ENCODE measurements at places on chromosomes 2 and 18. TPM values are rescaled to one million over a fixed set of nuclear protein-coding genes. Genes with fewer than 3 reads are reported as not detected.
A peak's percentile ranks its signal among the peaks of the same experiment; 100 is the strongest.

DNA sequence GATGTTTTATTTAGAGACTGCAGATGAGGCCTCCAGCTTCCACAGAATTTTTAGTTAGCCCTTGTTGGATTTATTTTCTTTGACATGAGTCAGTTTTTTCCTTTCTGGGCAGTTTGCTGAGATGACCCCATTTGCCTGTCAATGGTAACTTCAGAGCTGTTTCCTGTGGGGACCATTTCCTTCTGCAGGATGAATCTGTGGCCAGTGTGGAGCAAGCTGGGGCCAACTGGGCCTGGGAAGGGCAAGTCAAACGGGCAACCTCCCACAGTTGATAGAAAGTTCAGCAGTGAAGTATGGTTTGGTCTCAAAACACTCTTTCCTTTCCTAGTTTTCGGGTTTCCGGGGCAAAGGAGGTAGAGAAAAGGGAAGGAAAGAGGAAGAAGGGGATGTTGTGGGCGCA, 291.4 kb upstream of the NRP2 start:
- no peaks in the 10 kb centered on the region for H3K36me3 ChIP-seq
- H3K4me1 ChIP-seq: no peaks in the 10 kb centered on the region
- H3K27ac ChIP-seq: no peak overlapping the region
- H3K27me3 ChIP-seq: peaks cover 5% of the 10 kb centered on the region
- no peak overlapping the region for H3K4me3 ChIP-seq

- no peak for DNase-seq
- H3K27me3 ChIP-seq: no peaks in the 10 kb centered on the region
- H3K36me3 ChIP-seq: no peaks in the 10 kb centered on the region
- H3K4me1 ChIP-seq: no peaks in the 10 kb centered on the region
Observed at GRCh38 chr2:62928015-62928414, 122.6 kb upstream of the OTX1 start.

DNA sequence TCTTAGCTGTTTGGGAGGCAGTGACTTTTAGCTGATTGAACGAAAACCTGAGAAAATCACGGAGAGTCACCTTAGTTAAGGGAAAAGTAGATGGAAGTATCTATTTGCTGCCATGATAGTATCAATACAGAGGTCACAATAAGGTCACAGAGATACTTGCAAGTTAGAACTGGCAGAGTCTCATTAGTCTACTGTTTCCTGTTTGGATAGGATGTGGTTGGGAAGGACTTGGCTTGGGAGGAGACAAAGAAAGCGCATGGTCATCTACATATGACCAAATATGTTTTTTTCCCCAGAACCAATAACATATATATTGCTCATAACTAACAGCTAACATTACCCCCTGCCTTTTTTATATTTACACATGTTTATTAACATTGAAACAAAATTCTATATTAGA, 78.4 kb upstream of the AQP4 start:
- H3K27me3 ChIP-seq: no peaks in the 10 kb centered on the region
- H3K27ac ChIP-seq: no peak overlapping the region
- no peak for DNase-seq
- no peaks in the 10 kb centered on the region for H3K4me1 ChIP-seq
- H3K36me3 ChIP-seq: no peaks in the 10 kb centered on the region

DNA sequence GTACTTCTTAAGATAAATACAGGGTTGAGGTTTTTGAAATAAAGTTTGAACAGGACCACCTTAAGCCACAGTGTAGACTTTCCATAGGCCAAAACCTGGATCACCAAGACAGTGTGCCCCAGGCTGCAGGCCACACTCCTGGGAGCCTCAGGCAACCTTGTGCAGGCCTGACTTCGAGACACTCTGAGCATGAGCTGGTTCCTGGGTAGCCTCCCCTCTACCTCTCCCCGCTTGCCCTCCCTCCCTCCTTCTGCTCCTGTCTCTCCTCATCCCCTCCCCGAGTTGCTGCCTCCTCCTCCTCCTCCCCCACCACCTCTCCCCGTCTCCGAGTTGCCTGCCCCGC, 10.6 kb upstream of the PROC start:
- H3K4me3 ChIP-seq: peak overlapping the region; percentile 82
- DNase-seq: no peak
- H3K36me3 ChIP-seq: no peaks in the 10 kb centered on the region

DNA sequence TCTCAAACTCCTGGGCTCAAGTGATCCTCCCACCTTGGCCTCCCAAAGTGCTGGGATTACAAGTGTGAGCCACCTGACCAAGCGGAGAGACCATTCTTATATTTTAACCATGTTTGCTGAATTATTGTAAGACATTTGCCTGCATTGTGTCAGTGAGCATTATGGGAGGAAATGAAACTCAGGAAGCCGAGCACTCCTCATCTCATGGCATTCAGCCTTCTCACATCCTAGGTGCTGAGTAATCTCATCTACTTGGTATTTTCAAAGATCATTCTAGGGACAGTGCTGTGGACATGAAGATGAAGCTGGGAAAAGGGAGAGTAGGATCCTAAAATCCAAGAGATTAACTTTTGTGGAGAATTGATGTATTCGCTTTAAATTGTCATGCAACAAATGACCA, 66.1 kb downstream of the NAPG start:
- DNase-seq: no peak
- H3K4me3 ChIP-seq: no peak overlapping the region
- no peaks in the 10 kb centered on the region for H3K27me3 ChIP-seq
- H3K36me3 ChIP-seq: peaks cover 3% of the 10 kb centered on the region
- H3K4me1 ChIP-seq: no peaks in the 10 kb centered on the region

- no peak for DNase-seq
- no peak overlapping the region for H3K27ac ChIP-seq
- H3K36me3 ChIP-seq: no peaks in the 10 kb centered on the region
- peaks cover 5% of the 10 kb centered on the region for H3K27me3 ChIP-seq
- H3K4me1 ChIP-seq: no peaks in the 10 kb centered on the region
- no peak overlapping the region for H3K4me3 ChIP-seq
Observed at GRCh38 chr2:152861349-152861942, 143.0 kb downstream of the ARL6IP6 start.

- H3K27me3 ChIP-seq: no peaks in the 10 kb centered on the region
- peak; percentile 68 for DNase-seq
- peaks cover 37% of the 10 kb centered on the region for H3K4me1 ChIP-seq
Observed at GRCh38 chr2:9800975-9801726, 42.1 kb upstream of the TAF1B start.

DNA sequence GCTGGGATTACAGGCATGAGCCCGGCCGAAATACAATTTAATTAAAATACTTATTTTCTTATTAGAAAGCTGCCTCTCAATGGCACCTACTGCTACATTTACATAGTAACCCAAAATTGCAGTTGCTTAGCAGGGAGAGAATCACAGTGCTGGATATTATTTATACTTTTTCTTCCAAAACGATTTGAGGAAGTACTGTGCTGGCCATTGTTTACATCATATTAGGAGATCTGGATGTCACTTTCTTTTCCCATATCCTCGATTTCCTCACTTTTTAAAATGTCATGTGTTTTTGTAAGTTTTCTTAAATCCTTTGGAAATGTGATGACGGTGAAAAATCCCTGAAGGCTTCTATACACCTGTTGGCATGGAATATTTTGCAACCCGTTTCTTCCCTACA, 3.4 kb upstream of the SP3 start:
- no peaks in the 10 kb centered on the region for H3K36me3 ChIP-seq
- DNase-seq: no peak
- H3K4me1 ChIP-seq: peaks cover 9% of the 10 kb centered on the region

DNA sequence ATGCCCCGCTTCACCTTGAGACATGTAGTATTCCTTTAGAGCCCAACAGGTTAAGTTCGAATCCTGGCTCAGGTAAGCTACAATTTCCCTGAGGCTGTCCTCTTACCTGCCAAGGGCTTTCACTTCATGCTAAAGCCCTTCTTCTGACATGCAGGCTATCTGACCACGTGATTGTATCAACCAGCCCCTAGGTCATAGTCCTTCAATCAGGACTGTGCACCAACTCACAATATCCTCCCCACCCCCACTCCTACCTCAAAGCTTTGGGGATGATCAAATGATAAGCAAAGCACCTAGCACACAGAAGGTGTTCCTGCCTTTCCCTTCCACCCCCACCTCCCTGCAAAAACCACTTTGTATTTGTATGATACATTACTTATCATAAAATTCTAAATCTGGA, 78.9 kb downstream of the AAK1 start:
- DNase-seq: no peak
- peaks cover 72% of the 10 kb centered on the region for H3K4me1 ChIP-seq
- H3K27ac ChIP-seq: peak overlapping the region; percentile 88

- no peak overlapping the region for H3K27ac ChIP-seq
- peaks cover 11% of the 10 kb centered on the region for H3K27me3 ChIP-seq
- H3K4me1 ChIP-seq: no peaks in the 10 kb centered on the region
Observed at GRCh38 chr18:55461848-55462247, 126.1 kb downstream of the TCF4 start.

GRCh38 chr2:221422516-221423209, 149.4 kb downstream of the EPHA4 start:
- no peak for DNase-seq
- H3K36me3 ChIP-seq: peaks cover 6% of the 10 kb centered on the region
- peaks cover 14% of the 10 kb centered on the region for H3K4me1 ChIP-seq
- peak overlapping the region; percentile 27 for H3K27ac ChIP-seq

DNA sequence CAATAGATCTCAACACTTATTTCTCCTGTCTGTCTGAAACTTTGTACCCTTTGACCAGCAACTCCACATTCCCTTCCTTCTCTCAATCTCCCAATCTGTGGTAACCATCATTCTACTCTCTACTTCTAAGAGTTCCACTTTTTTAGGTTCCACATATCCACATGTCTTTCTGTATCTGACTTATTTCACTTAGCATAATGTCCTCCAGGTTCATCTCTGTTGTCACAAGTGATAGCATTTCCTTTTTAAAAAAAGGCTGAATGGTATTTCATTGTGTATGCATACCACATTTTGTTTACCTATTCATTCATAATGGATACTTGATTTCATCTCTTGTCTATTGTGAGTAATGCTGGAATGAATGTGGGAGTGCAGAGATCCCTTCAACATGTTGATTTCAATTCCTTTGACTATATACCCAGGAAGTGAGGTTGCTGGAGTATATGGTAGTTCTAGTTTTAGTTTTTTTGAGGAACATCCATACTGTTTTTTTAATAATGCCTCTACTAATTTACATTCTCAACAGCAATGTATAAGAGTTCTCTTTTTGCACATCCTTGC, 18.8 kb upstream of the MMADHC start:
- H3K27me3 ChIP-seq: peaks cover 8% of the 10 kb centered on the region
- H3K4me3 ChIP-seq: no peak overlapping the region
- H3K27ac ChIP-seq: no peak overlapping the region

GRCh38 chr2:36484454-36484853, 113.5 kb downstream of the FEZ2 start:
- no peak for DNase-seq
- no peak overlapping the region for H3K27ac ChIP-seq
- no peak overlapping the region for H3K4me3 ChIP-seq
- H3K4me1 ChIP-seq: no peaks in the 10 kb centered on the region
- H3K27me3 ChIP-seq: no peaks in the 10 kb centered on the region

GRCh38 chr2:47024046-47024445, 108.4 kb upstream of the MCFD2 start:
- peaks cover 12% of the 10 kb centered on the region for H3K36me3 ChIP-seq
- no peak for DNase-seq
- H3K4me1 ChIP-seq: peaks cover 7% of the 10 kb centered on the region
- H3K4me3 ChIP-seq: no peak overlapping the region
- peak overlapping the region; percentile 69 for H3K27ac ChIP-seq
- no peaks in the 10 kb centered on the region for H3K27me3 ChIP-seq

- peaks cover 23% of the 10 kb centered on the region for H3K27me3 ChIP-seq
- DNase-seq: no peak
- H3K27ac ChIP-seq: no peak overlapping the region
- no peak overlapping the region for H3K4me3 ChIP-seq
- no peaks in the 10 kb centered on the region for H3K4me1 ChIP-seq
- H3K36me3 ChIP-seq: no peaks in the 10 kb centered on the region
Observed at GRCh38 chr2:172817411-172817810, 81.8 kb downstream of the RAPGEF4 start.

DNA sequence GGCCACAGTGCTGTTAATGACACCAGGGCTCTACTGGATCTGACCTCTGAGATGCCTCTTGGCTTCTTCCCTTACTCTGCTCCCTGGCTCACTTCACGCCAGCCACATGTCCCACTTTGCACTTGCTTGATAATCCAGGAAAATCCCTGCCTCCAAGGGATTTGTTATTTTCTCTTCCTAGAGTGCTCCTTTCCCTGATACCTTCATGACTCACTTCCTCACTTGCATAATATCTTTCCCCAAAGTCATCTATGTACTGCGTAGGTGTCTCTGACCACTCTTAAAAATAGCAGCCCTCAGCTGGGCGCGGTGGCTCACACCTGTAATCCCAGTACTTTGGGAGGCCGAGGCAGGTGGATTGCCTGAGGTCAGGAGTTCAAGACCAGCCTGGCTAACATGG, 572.3 kb downstream of the PLCL1 start:
- no peak for DNase-seq
- peaks cover 9% of the 10 kb centered on the region for H3K4me1 ChIP-seq
- peaks cover 54% of the 10 kb centered on the region for H3K27me3 ChIP-seq
- H3K4me3 ChIP-seq: no peak overlapping the region
- H3K27ac ChIP-seq: peak overlapping the region; percentile 30
- peaks cover 2% of the 10 kb centered on the region for H3K36me3 ChIP-seq

DNA sequence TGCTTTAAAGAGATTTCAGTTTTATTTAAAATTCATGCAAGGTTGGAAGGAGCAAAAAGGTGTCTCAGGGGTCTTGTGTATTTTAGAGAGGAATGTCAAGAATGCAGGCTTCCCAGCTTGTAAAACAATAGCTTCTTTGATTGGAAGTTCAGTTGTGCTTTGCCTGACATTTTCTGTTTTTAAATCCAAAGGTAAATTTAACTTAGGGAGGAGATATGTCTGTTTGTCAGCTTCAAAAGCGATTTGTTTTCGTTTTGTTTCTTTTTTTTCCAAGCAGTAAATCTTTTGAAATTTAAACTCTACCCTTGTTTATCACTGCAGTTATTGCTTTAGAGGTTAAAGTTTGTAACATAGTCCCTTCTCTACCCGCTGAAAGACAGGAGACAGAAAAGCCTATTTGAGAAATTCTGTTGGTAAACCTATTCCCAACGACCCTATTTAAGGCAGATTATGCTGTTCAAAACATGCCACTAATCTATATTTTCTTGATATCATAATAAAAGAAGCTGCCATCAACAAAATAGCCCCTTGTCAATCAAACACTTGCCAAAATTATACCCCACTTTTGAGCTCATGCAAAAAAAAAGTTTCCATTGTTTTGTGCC, 639.6 kb downstream of the IRS1 start:
- no peaks in the 10 kb centered on the region for H3K36me3 ChIP-seq
- no peak for DNase-seq
- no peak overlapping the region for H3K4me3 ChIP-seq
- no peak overlapping the region for H3K27ac ChIP-seq

Gene C1GALT1C1L
- not detected for total RNA-seq

Gene IL36G
- not detected for total RNA-seq

Gene CYTIP
- 286 TPM for total RNA-seq

Gene TOGARAM2
- total RNA-seq: 5.2 TPM

Gene BCL2
- 134 TPM for total RNA-seq

Gene TLX2
- 0.16 TPM for total RNA-seq

Gene OTX1
- total RNA-seq: not detected

Gene PLB1
- total RNA-seq: 2.2 TPM

Measured in T-helper 17 cell (primary cell).